ENCODE measurements at places on chromosomes 7 and 10.

- DNase-seq: no peak
Measured at GRCh38 chr7:22138106-22138505, 192.4 kb upstream of the CDCA7L start.

DNA sequence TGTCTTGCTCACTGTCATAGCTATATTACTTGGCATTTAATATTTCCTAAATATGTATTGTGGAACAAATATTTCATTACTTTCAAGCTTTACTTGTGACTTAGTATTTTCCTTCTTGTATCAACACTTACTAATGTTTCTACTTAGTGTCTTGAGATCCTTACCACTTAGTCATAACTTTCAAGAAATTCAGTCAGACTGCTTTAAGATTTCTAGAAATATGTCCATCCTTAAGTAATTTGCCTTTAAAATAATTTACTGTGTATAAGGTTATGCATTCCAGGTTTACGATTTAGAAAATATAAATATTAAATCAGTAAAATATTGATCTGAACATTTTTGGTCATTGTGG lies 87.3 kb upstream of the CSTF2T start:
- DNase-seq: no peak

DNA sequence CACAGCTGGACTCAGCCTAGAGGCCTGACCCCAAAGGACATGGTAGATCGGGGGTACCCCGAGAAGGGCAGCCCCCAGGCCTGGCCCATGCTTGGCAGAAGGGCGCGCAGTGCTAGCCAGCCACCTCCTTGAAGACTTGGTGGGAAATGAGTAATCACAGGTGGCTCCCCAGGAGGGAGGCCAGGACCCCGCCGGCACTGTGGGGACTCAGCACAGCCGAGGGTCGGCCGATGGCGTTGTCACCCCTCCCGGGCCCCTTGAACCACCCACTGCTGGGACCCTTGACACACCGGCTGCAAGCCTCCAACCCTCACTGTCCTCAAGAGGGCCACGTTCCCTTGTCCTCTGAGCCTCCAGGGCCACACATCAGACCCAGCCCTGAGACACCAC lies 27.7 kb downstream of the ADGRA1 start:
- DNase-seq: no peak

DNA sequence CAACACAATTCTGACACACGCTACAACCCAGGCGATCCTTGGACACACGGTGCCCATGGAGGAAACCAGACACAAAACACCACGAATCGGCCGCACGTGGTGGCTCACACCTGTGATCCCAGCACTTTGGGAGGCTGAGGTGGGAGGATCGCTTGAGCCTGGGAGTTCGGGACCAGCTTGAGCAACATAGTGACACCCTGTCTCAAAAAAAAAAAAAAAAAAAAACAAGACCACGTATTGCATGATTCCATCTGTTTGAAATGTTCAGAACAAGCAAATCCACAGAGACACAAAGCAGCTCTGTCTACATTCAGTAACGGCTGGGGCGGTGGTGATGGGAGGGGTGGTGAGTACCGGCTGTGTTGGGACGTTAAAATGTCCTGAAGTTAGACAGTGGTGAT lies 25.2 kb downstream of the ADAP1 start:
- no peak for DNase-seq

- no peak for DNase-seq
Measured at GRCh38 chr7:128920913-128921582, 10.5 kb upstream of the KCP start.

GRCh38 chr10:131978851-131979250 lies 2.9 kb downstream of the BNIP3 start:
- DNase-seq: no peak

GRCh38 chr10:30902621-30903396 lies 128.9 kb downstream of the ZNF438 start:
- DNase-seq: no peak

DNA sequence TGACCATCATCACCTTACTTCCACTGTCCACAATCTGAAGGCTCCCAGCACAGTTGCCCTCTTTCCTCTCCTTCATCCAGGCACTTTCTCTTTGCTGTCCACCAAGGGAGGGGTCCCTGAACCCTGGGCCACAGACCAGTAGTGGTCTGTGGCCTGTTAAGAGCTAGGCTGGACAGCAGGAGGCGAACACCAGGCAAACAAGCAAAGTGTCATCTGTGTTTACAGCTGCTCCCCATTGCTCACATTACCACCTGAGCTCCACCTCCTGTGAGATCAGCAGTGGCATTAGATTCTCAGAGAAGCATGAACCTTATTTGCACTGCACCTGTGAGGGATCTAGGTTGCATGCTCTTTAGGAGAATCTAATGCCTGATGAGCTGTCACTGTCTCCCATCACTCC lies 27.7 kb downstream of the FZD1 start:
- no peak for DNase-seq

DNA sequence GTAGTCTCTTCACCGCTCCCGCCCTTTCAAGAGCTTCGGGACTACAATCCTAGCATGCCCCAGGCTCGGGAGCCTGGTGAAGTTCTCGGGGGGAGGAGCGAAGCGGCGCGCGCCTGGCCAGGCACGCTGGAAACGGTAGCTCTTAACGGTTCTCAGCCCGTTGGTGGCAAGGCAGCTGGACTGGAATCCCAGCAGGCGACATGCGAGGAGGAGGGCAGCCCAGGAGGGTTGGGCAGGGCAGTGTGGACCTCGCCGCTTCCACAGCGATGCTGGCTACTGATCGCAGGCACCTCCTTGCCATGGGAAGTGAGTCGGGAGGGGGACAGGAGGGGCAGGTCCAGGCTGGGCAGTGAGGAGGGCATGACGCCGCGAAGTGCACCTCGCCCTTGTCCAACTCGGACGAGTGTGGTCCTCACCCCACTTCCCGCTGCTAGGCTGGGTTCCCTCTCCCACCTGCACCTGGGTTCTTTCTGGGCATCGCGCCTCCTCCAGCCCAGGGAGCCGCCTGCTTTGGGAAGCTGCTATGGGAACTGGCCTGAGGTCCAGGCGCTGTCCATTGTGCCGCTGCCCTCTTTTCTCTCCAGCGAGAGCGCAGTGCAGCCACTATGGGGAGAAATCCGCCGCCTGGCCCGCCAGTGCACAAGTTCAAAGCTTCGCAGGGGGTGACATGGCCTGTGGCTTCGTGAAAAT lies 367.8 kb upstream of the NUPR2 start:
- no peak for DNase-seq

GRCh38 chr7:123738356-123738755 lies 10.4 kb downstream of the WASL start:
- DNase-seq: no peak

Data from brain microvascular endothelial cell (primary cell).